ENCODE measurements at places on chromosomes 16 and 17. TPM values are rescaled to one million over a fixed set of nuclear protein-coding genes. Genes with fewer than 3 reads are reported as not detected.

- no peak for DNase-seq
Measured at GRCh38 chr16:11327277-11328171, 17.7 kb upstream of the RMI2 start.

GRCh38 chr16:9787717-9788116, 394.5 kb downstream of the GRIN2A start:
- DNase-seq = no peak

DNA sequence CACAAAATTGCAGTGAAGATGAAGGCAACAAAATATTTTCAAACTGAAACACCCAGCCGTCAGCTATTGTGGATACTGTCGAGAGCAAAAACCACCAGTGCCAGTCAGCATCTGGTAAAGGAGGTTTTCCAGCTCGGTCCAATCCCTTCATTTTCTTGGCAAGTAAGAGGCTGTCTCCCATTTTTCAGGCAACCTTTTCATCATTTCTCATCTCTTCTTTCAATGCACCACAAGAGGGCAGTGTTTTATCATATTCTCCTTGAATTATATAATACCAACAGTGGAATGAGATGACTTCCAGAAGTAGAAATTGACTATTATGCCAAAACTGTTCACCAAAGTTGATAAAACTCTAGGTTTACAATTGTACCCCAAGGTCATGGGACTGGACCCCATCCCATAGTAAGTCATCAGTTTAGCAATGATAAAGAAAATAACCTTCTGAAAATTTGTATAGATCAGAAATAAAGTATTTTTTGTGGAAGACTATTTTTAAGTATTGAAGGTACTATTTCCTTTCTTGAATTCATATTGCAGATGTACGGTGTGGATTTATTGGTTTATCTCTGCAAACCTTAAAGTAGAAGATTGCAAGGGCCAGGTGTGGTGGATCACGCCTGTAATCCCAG, 16.8 kb downstream of the NQO1 start:
- no peak for DNase-seq

- DNase-seq = no peak
Measured at GRCh38 chr17:40101367-40102210, 1.2 kb upstream of the NR1D1 start.

- no peak for DNase-seq
Measured at GRCh38 chr17:77572065-77572601, 386.4 kb upstream of the TNRC6C start.

- no peak for DNase-seq
Measured at GRCh38 chr17:5049314-5049841, 14.2 kb upstream of the SLC52A1 start.

DNA sequence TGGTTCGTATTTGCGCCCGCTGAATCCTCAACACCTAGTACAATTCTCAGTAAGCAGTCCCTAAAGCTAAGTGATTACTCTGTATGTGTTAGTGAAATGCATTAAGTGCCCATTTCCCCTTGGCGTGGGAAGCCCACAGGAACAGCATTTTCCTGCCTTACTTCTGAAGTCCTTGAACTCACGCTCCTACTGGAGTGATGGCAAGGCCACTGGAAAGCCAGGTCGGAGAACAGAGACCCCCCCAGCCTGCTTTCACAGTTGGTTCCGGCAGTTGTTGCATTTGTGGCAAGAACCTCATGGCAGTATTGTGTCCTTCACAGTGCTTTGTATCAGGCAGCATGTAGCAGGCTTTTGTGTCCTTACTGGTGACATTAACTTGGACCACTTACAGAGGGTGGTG, 340.7 kb downstream of the CDH13 start:
- DNase-seq = no peak

DNA sequence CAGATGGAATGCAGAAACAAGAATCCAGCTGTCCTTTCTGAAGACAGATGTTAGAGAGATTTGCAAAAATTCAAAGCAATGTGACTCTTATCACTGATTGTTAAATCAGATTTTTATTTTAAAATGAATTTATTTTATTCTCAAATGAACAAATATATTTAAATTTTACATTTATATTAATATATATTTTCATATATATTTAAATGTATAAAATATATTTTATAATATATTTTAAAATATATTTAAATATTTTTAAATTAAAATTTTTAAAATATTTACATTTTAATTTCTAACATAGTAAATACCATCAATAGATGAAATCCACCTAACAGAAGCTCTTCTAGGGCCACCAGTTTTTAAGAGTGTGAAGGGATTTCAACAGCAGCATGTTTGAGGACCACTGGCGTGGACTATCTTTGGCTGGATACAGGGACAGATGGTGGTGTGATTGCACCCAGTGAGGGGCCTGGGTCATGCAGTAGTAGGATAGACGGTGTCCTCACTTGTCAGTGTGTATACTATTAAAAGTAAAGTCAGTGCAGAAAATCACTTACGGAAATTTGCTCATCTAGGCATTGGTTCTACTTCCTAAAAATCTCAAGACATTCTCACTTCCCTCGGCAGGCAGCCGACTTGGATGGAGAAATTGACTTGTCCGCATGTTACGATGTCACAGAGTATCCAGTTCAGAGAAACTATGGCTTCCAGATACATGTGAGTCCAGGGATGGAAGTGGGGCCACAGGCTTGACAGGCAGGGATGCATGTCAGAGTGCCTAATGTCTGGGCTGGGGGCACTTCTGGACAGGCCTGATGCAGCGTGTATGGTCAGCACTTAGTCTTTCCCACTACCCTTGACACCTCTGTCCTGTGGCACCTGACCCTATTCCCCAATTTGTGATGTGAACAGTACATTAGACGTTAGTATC, 56.3 kb downstream of the PLD6 start:
- peak; percentile 63 for DNase-seq

- DNase-seq = peak; percentile 67
Measured at GRCh38 chr16:80931801-80932707, 74.6 kb downstream of the CMC2 start.

GRCh38 chr16:52101246-52101645, 445.7 kb downstream of the TOX3 start:
- no peak for DNase-seq

GRCh38 chr16:86668136-86668910, 90.0 kb downstream of the FOXL1 start:
- DNase-seq = no peak

DNA sequence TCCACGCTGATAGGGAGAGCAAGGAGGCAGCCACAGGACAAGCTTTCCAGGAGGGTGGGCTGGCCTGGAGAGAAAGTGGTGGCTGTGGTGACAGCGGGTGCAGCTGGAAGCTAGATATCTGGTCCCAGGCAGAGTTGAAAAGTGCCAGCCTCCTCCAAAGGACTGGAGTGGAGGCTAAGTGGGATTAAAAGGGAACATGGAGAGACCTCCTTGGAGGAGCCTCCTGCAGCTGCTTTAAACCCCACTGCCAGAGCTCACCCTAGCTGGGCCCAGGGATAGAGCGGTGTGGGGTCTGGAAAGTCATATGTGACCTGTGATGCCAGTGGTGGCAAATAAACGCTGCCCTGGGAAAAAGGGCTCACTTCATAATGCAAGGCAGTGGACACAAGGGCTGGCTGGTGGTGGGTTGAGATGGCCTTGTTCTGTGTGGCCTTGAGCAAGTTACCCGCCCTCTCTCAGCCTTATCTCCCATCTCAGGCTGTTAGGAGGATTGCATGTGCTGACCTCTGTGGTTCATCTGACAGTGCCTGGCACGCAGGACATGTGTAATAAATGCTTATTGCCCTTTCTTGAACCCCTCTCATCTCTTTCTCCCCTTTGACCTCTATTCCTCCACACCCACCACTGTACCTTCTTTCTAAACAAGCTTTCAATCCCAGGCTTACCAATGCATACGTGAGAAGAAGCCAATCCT, 61.0 kb upstream of the LGALS9 start:
- DNase-seq = no peak

Gene VASN
- total RNA-seq = 39.0 TPM

Gene PSMD3
- total RNA-seq = 88.8 TPM

Gene ALOX12
- total RNA-seq = 0.47 TPM

Gene ZNF423
- 10.7 TPM for total RNA-seq
